Effector memory CD8-positive, alpha-beta T cell (primary cell): ENCODE measurements at places on chromosomes 7 and 10.

DNA sequence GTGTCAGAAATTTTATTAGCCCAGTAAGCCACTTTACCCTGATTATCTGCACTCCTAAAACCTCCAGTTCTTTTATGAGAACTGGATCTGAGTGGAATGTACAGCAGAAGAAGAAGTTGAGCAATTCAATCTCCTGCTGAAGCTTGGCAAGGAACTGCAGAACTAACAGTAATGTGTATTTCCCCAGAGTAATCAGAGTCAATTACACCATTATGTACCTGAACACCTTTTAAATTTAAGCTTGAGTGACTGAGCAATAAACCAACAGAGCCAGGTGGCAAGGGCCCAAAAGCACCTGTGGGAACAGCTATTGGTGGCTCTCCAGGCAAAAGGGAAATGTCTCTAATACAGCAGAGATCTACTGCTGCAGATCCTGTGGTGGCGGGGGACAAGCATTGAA is 40.1 kb upstream of the AKR1C2 start:
- DNase-seq, result no peak

DNA sequence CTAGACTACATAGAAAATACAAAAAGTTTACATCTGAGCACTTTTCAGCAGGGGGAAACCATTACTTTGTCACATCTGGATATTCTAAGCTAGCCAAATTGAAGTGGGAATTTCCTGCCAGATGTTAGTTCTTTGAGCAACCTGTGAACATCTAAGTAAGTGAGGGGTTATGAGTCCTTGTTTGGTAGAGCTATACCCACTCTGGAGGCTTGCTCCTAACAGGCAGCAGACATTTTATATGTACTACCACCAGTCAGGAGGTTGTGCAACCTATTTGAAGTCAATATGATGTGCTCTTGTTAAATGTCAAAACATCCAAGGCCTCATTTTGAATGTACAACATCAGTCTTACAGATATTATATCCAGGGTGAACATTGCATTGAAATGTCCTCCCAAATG is 143.3 kb upstream of the KAT6B start:
- DNase-seq, result no peak

- no peak for DNase-seq
Observed at GRCh38 chr10:86267286-86268195, 99.1 kb downstream of the GRID1 start.

DNA sequence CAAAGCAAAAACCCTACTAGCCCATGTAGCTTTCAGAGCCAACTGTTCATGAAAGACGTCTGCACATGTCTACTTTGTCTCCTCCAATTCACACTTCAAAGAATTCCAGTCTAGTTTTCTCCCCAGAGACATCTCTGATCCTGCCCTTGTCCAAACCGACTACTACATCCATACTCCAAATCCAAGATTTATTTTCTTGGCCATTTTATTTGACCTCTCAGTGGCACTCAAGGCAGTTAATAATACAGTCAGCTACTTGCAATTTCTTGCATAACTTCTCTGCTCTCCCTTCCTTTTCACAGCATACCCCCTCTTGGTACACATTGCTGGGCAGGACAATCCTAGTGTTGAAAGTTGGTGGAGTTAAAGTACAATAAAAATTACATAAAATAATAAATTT is 170.9 kb upstream of the INHBA start:
- DNase-seq, result no peak

- DNase-seq, result no peak
Observed at GRCh38 chr10:31864834-31865518, 63.7 kb downstream of the ARHGAP12 start.

DNA sequence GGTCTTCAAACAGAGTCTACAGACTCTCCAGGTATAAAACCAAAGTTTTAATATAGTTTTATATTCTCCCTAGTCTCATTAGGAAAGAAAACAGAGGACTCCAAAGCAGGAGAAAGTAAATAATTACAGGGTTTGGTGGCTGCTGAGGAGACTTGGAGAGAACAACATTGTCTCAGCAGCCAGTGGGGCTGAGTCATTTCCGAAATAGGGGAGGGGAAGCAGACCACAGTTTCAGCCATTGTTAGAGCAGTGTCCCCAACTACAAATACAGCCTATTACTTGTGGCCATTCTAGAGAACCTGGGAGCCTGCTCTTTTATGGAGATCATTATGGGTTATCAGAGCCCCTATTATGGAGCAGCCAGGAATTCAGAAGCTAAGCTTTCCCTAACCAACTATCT is 44.2 kb upstream of the A1CF start:
- no peak for DNase-seq

- no peak for DNase-seq
Observed at GRCh38 chr10:86263907-86264306, 102.7 kb downstream of the GRID1 start.

DNA sequence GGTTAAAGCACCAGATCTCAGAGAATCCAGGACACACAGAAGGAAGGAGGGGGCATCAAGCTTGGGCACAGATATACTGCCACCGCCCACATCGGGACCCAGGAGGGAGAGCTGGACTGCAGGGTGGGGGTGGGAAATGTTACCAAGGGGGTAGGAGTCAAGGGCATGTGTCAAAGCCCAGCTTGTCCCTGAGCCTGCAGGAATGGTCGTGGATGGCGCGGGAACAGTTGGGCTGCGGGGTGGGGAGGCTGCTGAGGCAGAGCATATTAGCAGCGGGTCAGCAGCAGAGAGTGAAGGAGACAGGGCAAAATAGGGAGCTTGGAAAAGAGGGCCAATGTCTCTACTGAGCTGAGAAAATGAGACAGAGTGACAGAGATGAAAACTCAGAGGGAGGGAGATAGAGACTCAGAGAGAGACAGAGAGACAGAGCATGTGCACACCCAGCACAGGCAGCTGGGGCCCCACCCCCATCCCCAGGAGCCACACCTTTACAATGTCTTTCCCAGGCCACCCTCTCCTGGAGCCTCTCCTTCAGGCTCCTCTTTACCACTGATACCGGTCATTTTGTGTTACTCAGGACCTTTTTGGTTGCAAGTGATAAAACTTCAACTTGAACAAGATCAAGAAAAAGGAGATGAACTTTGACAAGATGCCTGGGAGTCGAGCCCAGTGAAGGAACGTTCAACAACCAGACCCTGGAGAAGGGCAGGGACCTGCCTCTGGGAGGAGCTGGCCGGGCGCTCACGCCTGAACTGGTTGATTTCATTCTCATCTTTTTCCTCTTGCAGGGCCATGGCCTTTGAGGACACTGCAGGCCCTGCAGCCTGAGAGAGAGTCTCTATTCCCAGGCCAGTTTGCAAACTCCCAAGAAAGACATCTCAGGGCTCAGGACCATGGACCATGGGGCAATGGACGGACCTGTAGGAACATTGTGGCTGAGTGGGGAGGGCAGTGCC is 50.0 kb downstream of the AOC1 start:
- no peak for DNase-seq
